Peyer's patch (tissue), 4 donors: ENCODE measurements at places on chromosomes 6 and 20.

GRCh38 chr6:3584606-3585005 is 127.8 kb upstream of the SLC22A23 start:
- no peak for DNase-seq

GRCh38 chr20:40741507-40742106 is 52.6 kb upstream of the MAFB start:
- no peak for DNase-seq

GRCh38 chr20:24470746-24471582 is 1.5 kb downstream of the SYNDIG1 start:
- DNase-seq: no peak

DNA sequence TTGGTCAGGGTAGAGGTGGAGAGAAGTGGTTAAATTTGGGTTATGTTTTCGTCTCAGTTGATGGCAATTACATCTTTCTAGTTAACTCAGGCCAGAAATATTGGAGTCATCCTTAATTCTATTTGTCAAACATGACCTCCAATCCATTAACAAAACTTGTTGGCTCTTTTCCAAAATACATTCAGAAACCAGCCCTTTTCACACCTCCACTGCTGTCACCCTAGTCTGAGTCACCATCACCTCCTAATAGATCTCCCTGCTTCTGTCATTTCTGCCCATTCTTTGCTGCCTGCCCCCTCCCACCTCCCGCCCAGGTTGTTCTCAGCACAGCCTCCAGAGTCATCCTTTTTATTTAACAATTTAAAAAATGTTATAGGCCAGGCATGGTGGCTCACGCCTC is 3.0 kb upstream of the ABCF1 start:
- no peak for DNase-seq

DNA sequence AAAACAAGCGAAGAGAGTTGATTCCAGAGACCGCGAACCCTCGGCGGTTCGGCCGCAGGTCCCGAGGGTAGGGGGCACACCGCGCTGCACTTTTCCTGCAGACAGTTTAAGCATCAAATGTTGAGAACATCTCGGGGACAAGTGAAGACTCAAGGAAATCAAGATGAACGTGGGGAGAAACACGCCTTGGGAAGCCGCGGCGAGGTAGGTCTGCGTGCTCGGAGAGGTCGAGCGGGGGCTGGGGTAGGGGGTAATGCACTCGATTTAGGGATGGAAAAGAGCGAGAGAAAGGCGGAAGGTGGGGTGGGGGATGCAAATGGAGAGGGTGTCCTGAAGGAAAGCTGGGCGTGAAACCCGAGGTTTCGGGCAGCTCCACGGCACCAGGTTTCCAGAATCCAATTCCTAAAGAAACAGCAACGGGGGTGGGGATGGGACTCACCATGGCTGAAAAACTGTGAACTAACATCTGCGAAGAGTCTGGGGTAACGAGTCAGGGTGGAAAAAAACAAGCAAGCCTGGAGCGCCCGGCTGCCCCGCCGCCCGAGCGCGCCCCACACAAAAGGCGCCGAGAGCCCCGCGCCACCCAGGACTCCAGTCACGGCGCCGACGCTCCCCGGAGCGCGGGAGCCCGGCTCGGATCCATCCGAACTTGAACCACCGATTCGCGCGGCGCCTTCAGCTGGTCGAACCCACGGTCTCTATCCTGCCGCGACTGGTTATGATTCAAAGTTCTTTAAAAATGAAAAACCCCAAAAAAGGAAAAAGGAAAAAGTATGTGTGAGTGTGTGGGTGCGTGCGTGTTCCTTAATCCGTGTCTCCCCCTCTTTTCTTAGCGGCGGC is 3.5 kb downstream of the TFAP2A start:
- DNase-seq: no peak

DNA sequence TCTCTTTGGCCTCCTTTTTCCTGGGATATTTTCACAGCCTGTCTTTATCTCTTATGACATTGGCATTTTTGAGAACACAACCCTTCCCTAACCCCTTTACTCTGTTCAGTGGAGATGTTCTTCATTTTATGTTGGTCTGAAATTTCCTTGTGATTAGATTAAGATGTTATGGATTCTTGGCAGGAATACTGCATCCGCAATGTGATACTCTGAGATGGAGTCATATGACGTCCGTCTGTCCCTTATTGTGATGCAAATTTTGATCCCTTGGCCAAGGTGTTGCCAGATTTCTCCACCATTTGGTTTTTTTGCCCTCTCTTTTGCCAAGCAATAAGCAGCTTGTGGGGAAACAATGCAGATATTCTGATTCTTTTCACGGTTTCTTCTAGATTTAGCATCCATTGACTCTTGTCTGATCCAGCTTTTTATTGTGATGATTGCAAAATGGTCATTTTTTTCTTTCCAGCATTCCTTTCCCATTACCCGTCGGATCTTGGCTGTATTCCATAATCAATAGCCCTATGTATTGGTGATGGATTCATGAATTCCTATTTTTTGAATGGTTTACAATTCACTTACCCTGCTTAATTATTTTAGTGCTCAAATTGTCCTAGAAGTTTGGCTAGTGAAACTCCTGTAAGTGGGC is 85.1 kb downstream of the NCOA3 start:
- no peak for DNase-seq

GRCh38 chr6:17042422-17043147 is 59.3 kb upstream of the STMND1 start:
- DNase-seq: no peak

- no peak for DNase-seq
These were observed 28.4 kb upstream of the MAS1L start for GRCh38 chr6:29516108-29516507.

DNA sequence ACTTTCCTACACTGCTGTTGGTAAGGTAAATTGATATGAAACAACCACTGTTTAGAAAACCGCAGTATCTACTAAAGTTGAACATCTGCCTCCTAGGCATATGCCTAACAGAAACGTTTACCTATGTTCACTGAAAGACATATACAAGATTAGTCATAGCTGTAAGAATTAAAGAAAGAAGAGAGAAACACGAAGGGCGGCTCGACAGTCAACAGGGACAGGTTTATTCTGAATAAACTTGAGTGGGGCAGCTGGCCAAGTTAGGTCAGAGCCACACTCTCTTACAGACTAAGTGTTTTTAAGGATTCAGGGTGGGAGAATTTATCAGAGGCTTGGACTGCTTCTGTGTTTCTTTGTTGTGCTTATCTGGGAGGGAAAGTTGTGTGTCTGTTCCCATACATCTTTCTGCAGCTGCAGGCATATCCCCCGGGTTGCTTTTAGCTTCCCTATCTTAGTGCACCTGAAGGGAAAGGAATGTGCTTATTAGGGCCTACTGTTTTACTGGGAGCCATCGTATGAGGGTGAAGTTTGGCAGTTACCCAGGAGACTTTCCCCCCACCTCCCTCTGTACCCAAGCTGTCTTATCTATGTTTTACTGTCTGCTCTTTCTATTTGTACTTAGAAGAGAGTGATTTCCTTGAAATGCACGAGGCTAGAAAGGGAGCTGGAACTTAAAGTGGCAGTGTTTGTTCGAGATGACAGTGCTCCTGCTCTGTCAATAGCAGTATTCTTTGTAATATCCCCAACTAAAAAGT is 20.4 kb downstream of the PROCR start:
- no peak for DNase-seq

- DNase-seq: no peak
These were observed 484.0 kb upstream of the SOX4 start for GRCh38 chr6:21109391-21110178.

DNA sequence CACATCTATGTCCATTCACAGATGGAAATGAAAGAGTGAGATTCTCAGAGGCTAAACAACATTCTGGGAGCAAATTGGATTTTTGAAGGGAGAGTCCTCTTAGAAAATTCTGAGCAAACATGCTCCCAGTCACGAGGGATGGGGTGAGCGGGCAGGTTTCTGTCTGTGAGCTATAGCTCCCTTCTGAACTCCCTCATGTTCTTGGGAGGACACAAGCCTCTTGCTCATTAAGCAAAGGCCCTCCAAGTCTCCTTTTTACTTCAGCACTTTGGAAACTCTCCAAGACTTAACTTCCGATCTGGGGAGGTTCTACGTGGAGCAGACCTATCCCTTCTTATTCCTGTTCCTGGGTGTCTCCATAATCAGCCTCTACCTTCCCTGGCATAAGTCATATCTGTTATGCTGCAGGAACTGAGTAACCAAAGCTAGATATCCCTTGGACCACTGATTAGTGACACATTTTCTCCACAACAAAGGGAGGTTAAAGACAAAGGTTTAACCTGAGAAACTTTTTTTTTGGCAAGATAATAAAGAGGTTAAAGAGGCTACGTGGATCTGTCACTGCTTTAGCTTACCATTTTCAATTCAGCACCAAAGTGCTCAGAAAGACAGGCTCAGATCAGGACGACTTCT is 33.0 kb upstream of the SMIM29 start:
- no peak for DNase-seq

- DNase-seq: no peak
These were observed 307.6 kb upstream of the MAP3K7 start for GRCh38 chr6:90894285-90895130.

- no peak for DNase-seq
These were observed 157.3 kb downstream of the DTNBP1 start for GRCh38 chr6:15505463-15505918.

DNA sequence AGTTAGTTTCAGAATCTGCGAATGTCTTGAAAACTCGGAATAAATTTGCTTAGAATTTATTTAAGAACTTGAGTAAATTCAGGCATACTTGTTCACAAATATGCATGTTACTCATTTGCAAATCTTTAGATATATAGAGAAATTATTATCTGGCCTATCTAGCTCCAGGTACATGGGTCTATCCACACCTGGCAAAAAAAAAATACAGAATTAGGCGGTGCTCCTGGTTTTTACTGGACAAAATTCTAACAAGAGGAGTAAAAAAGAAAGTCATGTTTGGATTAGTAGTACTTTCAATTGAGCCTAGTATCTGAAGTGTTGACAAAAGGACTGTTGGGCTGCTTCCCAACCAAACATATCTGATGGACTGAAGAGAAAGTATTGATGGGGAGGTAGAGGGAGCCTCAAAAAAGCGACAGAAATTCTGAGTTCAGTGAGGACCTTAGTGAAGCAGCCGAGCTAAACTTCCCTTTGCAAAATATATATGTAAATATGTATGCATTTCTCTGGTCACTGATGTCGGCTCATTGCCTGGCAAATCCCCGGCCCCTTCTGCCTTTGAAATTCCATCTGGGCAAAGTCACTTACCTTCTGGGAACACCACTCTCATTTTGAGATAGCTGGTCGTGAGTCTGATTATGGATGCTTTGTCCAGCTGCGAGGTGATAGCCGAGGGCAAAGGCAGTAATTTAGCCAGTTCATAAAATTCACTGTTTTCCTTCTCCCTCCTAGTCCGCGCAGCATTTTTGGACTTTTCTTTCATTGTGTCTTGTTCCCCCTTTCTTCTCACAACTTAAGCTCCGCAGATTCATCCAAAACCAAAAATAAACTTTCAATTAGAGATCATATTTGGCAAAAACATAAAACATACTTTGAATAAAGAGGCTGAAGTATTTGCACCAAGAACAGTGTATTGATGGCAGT is 1.8 kb downstream of the SIM1 start:
- DNase-seq: no peak

DNA sequence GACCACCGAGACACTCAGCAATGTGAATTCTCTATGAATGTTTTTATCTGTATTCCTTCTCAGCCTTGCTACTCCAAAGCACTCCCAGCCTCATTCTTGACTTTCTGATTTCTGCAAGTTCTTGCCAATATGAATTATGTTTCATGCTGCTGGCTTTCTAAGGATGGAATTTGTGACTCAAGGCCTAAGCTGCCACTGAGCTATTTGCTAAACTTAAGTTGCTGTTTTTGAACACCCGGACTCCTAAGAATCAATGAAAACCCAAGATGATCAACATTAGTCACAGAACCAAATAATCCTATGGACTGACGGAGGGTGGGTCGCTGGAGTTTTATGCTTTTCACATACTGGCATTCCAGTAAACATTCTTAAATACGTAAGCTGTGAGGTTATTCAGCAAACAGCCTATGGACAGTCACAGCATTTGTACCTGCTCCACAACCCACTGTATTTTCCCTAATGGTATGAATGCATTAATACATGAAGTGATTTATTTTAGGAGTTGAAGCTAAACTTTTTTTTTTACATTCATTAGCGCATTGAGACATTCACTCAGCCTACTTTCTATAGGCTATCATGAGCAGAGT is 8.2 kb upstream of the PXDC1 start:
- no peak for DNase-seq

DNA sequence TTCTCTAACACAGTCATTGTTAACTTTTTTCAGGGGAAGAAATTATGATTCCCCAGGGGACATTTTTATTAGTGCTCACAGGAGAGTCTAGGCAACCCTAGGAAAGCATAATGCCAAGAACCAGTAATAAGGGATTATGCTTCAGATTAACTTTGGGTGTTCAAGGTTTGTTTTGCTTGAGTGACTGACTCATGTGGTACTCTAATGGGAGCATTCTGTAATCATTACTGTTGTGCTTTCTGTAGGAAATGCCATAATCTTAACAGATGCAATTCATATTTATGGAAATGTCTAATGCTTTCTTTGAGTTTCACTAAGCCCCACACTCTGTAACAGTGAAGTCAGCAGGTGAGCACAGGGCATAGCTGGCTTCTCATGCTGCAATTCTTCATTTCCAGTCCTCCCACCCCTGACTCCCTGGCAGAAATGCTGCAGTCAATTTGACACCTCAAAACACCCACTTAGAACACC is 263.4 kb upstream of the MAN1A1 start:
- no peak for DNase-seq

- DNase-seq: no peak
These were observed 139.6 kb upstream of the SLC35B3 start for GRCh38 chr6:8574749-8575468.

GRCh38 chr20:836190-836589 is 2.7 kb downstream of the FAM110A start:
- DNase-seq: no peak

- no peak for DNase-seq
These were observed 58.3 kb upstream of the MAP3K4 start for GRCh38 chr6:160933256-160933655.

GRCh38 chr6:100891079-100891478 is 9.9 kb upstream of the ASCC3 start:
- no peak for DNase-seq

- no peak for DNase-seq
These were observed 45.1 kb downstream of the FNDC1 start for GRCh38 chr6:159214281-159214680.

DNA sequence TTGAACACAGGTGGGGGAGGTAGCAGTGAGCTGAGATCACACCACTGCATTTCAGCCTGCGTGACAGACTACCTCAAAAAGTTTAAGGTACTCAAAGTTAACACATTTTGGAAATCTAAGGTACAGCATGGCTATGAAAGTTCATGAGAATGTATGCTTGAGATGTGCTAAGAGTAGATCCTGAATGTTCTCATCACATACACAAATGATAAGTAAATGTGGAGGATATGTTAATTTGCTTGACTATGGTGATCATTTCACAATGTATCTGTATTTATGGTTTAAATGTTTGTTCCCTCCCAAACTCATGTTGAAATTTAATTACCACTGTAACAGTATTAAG is 20.1 kb upstream of the SERPINB1 start:
- no peak for DNase-seq

GRCh38 chr20:5173751-5174150 is 46.9 kb downstream of the CDS2 start:
- DNase-seq: no peak

GRCh38 chr6:44133003-44133931 is 5.9 kb downstream of the TMEM63B start:
- no peak for DNase-seq

GRCh38 chr6:142810952-142811514 is 133.9 kb downstream of the HIVEP2 start:
- no peak for DNase-seq
